Urothelium cell line (cell line): ENCODE measurements at places on chromosomes 12 and 14.
A peak's percentile ranks its signal among the peaks of the same experiment; 100 is the strongest.

- DNase-seq, result no peak
Measured at GRCh38 chr14:70123796-70124195, 65.0 kb downstream of the SLC8A3 start.

DNA sequence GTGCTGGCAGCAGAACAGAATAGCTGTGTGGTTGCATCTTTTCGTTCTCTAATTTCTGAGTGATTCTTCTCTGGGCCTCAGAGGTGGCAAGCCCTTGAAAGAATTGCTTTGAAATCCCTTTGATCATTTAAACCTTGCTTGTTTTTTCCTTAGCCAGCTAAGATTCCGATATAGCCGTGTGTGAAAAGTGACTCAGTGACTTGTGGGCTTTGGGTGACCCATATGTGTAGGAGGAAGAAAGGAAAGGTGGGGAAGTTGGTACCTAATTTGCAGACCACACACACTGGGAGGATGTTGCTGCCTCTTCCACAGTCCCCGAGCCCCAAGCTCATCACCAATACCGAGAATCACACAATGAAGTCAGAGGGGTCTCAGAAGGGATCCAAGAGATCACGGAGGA is 18.8 kb downstream of the SLC24A4 start:
- no peak for DNase-seq

GRCh38 chr14:81784084-81784483 is 250.4 kb upstream of the SEL1L start:
- DNase-seq, result peak; percentile 17

DNA sequence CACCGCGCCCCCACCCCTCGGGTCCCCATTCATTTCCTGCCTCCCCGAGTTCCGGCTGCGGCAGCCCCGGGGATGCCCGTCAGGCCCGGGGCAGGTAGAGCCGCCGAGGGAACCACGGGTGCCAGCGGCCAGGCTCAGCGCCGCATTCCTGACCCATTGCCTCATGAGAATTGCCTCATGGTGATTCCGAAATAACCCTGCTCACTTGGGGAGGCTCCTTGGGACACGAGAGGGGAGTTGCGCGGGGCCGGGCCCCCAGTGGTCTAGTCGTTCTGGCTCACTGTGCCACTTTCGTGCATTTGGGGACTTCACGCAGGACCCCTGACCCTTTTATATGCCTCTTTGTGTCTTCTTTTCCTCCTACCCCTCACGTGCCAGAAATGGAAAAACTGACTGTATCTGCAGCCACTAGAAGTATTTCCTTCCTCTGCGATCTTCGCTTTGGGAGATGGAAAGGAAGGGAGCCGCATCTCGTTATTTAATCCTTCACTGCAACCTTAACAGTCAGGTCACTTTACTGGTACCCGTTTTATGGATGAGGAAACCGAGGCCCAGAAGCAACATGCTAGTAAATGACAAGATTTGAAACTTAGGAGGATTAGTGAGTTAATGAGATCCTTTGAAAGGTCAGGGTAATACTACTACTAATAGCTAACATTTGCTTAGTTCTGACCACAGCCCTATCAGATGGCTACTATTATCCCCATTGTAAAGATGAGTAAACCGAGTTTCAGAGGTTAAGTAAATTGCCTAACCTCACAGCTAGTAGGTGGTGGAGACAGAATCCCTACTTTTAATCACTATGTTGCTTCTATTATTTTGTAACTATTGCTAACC is 768 bp downstream of the PTPN11 start:
- peak; percentile 80 for DNase-seq
